Suppressor macrophage treated with lipopolysaccharide for 4 hours (primary cell): ENCODE measurements at places on chromosomes 7 and 10.

DNA sequence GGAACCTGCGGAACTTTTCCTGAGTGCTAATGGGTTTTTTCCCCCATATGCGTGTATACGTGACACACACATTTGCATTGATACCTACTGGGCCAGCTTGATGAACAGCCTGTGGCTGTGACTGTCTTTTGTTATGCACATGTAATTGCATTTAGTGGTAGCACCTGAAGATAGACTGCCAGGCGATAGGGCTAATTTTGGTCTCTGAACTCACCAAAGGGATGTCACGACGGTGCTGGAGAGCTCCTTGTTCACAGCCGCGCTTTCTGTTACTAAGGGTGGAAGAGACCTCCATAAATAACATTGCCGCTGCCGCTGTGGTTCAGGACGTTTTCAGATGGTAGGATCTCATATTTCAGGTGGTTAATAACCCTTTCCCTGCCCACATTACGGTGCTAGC, 133.2 kb downstream of the CAMK1D start:
- DNase-seq = no peak

DNA sequence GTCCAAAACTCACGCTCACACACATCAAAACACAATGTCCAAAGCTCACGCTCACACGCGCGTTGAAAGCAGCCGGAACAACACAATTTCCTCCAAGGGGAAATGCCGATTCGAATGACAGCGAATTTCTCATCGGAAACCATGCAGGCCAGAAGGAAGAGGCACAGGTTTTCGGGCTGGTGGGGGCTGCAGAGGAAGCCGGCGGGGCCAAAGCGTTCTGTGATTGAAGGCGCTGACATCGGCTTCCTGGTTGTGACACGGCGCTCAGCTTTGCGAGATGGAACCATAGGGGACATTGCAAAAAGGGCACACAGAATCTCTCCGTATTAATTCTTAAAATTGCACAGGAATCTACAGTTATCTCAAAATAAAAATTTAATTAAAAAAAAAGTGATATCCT, 61.3 kb downstream of the FOXL3 start:
- DNase-seq = no peak

DNA sequence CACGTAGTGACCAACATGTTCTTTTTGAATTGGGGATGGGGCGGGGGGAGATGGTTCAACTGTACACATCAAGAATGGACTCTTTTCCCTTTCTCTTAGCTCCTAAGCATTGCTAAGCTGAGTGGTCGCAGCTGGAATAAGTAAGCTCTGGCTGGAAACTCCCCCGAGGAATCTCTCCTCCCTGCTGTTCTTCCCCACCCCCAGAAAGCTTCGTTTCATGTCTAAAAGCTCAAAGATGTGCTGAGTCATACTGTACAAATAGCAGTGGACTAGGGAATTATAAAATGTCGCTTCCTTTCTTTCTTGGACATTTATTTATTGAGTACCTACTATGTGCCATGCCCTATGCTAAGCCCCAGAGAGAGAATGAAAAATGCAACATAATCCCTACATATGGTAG, 191.1 kb upstream of the ADO start:
- peak; percentile 76 for DNase-seq

- DNase-seq = no peak
Measured at GRCh38 chr10:81872206-81872862, 2.7 kb upstream of the NRG3 start.

GRCh38 chr7:130341882-130342281, 2.7 kb upstream of the CPA5 start:
- no peak for DNase-seq

- DNase-seq = no peak
Measured at GRCh38 chr7:95213148-95213547, 111.2 kb downstream of the PON1 start.

DNA sequence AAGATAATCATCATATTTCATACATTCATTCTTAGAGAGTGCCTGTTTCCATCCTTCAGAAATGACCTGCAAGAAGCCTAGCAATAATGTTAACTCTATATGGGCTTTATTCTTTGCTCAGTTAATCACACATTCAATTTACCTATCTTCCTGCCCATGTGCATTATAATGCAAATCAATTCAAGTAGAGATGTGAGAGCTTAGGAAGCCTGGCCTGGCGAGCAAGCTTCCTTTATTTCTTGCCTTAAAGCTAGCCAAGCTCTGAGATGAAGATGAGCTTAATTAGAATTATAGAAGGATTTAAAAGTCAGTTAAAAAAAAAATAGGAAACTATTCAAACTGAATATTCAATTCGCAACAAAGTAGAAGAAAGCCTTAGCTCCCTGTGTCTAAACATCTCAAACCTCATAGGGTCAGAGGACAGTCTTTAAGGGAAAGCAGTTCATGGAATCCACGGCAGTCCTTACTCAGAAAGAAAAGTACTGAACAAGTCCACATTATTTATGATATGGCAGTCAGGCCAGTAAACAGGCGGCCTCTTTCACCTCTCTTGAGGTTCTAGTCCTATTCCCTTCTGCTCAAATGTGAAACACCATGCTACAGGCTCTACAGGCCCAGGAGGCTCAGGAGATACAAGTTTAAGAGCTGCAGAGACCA, 214.1 kb downstream of the TFEC start:
- DNase-seq = no peak

GRCh38 chr10:98104125-98104524, 30.3 kb upstream of the R3HCC1L start:
- DNase-seq = no peak
